Renal cortex interstitium (tissue), 15 donors: ENCODE measurements at places on chromosomes 1 and 21.
A peak's percentile ranks its signal among the peaks of the same experiment; 100 is the strongest.

- DNase-seq, result no peak
Observed at GRCh38 chr1:53810007-53810406, 28.1 kb downstream of the NDC1 start.

DNA sequence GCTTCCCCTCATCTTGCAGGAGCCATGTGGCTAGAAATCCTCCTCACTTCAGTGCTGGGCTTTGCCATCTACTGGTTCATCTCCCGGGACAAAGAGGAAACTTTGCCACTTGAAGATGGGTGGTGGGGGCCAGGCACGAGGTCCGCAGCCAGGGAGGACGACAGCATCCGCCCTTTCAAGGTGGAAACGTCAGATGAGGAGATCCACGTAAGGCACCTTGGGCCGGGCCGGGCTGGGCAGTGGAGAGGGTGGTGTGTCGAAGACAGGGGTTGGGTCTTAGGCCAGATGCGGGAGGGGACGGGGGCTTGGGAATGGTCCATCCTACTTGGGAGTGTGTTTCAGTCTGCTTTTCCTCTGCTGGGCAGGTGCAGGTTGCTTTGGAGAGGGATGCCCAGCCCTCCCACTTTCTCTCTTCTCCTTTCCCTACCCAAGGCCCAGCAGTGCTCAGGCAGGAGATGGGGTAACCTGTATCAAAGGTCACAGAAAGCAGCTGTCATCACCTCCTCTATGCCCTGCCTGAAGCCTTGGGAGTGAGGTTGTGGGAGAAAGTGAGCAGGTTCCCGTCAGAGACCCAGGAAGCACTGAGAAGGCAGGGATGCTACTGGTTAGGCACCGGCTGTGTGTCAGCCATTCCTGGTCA, 18.9 kb downstream of the EPHX1 start:
- no peak for DNase-seq

DNA sequence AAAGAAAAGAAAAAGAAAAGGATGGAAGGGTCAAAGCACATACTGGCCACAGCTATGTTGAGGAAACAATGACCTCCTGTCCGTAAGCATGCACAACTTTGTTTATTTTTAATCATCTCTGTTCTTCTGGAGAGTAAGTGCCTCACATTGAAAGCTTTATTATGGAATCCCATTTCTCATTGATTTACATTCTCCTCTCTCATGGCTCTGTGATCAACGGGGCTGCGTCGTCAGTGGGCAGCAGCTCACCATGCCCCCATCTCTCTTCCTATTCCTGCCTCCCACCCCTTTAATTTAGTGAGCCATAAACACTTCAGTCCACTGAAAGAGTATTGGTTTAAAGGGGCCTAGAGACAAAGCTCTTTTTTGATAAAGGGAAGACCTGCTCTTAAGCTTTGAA, 98.9 kb downstream of the KAZN start:
- DNase-seq, result no peak

- no peak for DNase-seq
Observed at GRCh38 chr1:201447903-201448871, 20.8 kb downstream of the PHLDA3 start.

DNA sequence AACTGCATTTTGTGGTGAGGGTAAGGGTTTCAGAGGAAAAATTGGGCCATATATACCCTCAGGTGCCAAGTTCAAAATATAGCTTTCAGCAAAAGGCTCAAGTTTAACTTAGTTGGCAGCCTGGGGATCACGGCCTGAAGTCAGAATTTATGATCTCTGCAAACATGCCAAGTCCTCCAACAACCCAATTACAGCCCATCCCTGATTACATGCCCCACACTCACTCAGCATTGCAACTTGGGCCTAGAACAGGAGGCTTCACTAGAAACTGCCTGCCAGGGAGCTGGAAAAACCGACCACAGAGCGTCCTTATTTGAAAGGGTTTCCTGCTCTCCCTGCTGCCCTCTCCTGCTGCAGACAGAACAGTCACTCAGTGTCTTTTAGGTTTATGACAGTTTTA, 12.4 kb downstream of the FYB2 start:
- no peak for DNase-seq

DNA sequence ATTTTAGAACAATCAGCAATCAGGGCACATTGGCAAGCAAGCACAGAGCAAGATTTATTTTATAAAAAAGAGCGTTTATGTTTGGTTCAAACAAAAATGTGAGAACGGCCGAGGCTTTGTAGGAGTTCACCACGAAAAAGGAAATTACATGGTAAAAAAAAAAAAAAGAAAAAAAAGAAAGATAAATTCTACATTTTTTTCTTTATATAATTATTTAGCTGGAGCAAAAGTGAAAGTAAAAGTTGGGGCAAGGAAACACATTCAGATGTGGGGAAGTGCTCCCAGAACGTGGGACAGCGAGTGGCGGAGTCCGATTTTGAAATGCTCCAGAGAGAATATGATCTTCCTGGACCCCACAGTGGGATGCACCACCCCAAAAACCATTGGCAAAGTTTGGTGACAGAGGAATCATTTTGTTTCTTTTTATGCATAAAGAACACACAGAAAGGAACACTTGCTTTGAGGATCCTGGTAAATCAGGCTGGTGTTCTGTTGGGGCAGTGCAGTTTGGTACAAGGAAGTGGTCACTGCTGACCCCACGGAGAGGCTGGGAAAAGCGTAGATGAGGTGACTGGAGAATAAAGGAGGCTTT, 16.3 kb upstream of the ATP5PO start:
- DNase-seq, result no peak

GRCh38 chr1:3471356-3472087, 17.1 kb downstream of the ARHGEF16 start:
- DNase-seq, result no peak

DNA sequence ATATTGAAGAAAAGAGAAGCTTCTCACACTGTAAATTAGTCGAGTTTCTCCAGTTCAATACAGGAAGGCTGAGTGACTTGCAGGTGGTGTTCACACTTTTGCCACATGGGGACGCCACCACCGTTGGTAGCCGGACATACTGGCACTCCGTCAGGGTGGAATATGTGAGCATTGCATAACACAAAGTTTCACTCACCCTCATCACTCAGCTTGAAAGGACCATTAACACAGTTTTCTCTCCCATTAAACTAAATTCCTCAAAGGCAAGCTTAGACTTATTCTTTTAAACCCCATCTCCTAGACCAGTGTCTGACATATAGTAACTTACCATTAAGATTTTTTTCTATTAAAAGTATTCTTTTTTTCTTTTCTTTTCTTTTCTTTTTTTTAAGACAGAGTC, 105.3 kb upstream of the SERBP1 start:
- DNase-seq, result peak; percentile 64

DNA sequence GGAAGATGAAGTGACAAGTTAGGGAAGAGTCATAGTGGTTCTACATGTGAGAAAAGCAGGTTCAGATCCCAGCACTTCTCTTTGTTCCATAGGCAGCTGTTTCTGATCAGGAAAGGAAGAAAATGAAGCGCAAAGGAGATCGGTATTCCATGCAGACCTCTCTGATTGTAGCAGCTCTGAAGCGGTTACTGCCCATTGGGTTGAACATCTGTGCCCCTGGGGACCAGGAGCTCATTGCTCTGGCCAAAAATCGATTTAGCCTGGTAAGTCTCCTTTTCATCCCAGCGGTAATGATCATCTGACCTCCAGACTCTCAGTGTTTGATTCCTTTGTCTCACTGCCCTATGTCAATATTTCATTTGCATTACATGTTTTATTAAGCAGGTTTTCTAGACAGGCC, 173.6 kb downstream of the ZP4 start:
- DNase-seq, result no peak

GRCh38 chr1:30807318-30808066, 49.9 kb upstream of the LAPTM5 start:
- DNase-seq, result no peak

DNA sequence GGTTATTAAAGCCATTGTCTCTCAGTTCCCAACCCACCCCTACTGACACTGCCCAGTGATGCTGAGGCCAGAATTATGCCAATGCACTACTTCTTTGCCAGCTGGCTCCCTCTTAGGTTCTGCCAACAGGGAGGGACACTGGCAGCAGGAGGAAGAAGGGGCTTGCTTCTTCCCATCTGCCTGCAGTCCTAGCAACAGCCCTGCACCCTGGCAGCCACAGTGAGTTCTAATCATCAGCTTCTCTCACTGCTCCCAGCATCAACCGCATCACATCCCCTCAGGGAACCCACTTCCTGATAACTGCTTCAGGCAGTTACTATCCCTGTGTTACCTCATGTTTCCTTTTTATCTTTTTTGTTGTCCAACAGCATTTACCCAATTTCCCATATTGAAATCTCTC, 86.2 kb downstream of the UBR4 start:
- DNase-seq, result no peak

DNA sequence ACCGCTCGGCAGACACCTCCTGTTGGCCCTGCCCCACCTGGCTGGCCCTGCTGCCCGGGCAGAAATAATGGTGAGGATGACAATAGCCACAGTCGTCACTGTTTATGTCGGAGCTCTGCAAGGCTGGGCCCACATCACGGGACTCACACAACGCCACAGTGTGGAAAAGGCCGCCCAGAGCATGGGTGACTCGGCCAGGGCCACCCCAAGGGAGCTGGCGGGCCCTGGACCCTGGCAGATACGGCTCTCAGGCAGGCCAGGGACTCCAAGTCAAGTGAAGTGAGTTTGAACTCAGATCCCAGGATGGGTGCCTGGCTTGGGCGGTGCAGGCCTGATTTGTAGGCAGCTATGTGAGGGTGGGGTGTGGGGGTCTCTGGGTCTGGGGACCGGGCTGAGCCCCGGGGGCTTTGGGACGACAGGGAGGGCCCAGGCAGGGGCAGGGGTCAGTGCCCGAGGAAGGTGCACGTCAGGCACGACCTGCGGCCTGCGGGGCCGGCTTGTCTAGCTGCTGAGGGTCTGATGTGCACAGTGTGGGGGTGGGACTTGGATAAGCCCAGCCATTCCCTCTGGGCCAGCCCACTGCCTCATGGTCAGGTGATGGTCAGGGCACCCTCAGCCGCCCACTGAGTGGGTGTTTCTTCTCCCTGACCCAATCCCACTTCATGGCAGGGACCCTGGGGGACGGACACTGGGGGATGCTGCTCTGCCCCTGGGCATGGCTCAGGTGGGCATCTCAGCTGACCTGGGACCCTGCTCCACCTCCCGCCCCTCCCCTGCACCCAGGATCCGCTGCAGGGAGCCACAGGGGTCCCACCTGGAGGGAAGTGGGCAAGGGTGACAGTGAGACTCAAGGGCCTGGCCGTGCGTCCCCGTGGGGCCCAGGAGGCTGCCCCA, 1.0 kb downstream of the RNF223 start:
- DNase-seq, result no peak

- no peak for DNase-seq
Observed at GRCh38 chr1:229714964-229715603, 89.0 kb downstream of the URB2 start.

DNA sequence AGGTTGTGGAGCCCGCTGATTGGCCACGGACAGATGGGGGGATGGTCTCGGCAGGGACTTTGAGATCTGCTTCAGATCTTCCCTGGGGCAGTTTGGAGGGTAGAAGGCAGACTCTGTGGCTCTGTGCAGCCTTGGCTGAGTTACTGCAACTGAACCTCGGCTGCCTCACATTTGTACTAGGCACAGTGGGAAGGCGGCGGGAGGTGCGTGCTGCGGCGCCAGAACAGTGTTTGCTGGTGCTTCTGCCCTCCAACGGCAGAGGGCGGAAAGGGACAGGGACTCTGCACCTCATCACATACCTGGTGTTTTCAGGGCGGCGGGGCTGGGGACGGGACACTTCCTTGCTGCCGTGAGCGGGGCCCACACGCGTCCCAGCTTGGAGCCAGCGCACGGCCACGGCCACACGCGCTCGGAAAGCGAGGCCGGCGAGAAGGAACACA, 26.2 kb downstream of the SLC66A1 start:
- DNase-seq, result no peak

- DNase-seq, result no peak
Observed at GRCh38 chr1:5296095-5296494, 641.7 kb downstream of the AJAP1 start.

GRCh38 chr1:224431726-224432125, 2.9 kb downstream of the WDR26 start:
- no peak for DNase-seq

DNA sequence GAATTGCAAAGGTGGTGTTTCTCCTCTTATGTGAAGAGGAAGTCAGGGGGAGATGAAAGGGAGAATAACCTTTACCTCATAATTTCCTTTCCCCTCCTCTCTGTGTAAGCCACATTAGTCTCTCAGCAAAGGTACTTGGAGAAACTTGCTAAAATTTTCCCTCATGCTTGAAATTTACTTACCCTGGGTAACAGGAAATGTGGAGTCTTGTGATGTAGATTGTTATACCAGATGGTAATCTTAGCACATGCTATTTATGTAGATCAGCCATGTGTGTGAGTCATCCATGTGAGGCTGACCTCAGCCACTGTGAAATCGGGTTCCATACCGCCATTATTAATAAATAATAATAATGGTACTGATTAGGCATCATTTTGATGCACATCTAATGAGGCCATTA, 128.4 kb downstream of the TGFB2 start:
- DNase-seq, result no peak

DNA sequence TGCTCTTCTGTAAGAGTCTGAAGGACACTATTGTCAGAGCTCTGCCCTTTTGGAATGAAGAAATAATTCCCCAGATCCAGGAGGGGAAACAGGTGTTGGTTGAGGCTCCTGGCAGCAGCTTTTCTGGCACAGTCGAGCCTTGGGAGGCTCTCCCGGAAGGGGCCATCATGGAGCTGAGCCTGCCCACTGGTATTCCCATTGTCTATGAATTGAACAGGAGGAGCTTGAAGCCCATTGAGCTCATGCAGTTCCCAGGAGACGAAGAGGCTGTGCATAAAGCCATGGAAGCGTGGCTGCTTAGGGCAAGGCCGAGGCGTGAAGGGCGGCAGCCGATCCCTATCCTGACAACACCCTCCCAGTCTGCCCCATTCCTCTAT, 26.6 kb downstream of the UBE4B start:
- DNase-seq, result no peak

- DNase-seq, result no peak
Observed at GRCh38 chr1:155504207-155504606, 58.4 kb downstream of the ASH1L start.

- DNase-seq, result no peak
Observed at GRCh38 chr1:3742439-3743298, 9.6 kb upstream of the CCDC27 start.

- no peak for DNase-seq
Observed at GRCh38 chr1:243580072-243580471, 270.0 kb downstream of the AKT3 start.

DNA sequence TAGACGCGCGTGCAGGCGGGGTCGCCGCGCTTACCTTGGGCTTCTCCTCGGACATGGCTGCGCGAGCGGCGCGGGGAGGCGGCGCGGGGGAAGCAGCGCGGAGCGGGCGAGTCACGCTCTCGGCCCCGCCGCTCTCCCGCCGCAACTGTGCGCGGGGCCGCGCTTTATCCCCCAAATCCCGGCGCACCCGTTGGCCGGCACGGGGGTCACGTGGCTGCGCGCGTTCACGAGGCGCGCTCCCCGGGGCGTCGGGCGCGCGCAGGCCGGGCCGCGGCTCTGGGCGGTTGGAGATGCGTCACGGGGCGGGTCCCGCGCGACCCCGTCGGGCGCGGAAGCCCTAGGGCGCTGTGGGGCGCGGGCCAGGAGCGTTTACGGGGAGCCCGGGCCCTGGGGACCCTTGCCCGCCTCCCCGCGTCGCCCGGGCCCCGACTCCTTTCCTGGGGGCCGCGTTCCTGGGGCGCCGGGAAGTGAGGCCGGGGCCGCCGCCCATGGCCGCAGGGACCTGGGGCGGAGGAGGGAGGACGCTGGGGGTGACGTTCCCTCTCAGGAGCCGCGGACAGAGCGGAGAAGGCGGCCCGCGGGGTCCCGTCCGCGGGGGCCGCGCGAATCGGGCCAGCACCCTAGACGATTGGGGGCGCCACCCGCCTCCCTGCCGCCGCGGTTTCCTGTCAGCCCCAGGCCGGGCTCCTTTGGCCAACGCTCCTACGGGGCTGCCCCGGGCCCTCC, at the start of gene SUMO3:
SUMO3 (minus strand) TSS at position 149 of the 726 bp plus-strand sequence; CDS start at position 55, 94 bp downstream.
- DNase-seq, result no peak

- no peak for DNase-seq
Observed at GRCh38 chr1:214634267-214634666, 31.3 kb downstream of the CENPF start.
